ENCODE measurements at places on chromosomes 16 and 17.
A peak's percentile ranks its signal among the peaks of the same experiment; 100 is the strongest.

GRCh38 chr16:4574919-4575705 lies 19.0 kb downstream of the C16orf96 start:
- peak; percentile 5 for DNase-seq

DNA sequence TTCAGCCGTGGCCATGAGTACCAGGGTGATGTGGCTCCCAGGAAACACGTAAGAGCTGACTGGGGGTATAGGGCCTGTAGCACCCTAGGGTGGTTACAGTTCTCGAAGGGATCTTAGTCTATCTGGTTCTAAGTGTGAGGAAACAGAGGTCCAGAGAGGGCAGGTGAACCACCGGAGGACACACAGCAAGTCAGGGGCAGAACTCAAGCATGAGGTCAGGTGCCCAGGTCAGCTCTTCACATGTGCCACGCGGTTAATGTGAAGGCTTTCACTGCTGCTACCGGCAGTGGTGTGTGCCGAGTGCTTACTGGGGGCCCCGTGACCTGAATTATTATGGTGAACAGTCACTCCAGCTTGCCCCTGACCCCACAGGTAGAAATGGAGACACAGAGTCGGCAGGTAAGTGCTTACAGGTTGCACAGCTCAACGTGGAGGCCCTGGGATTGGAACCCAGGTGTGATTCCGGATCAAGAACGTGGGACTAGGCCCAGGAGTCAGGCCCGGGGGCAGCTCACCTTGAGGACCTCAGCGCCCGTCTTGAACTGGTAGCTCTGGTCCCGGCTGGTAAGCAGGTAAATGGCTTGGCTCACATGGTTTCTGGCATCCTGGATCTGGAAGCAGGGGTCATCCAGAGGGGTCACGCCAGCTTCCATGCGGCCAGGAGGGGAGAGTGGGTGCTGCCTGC lies 3.1 kb downstream of the ROGDI start:
- DNase-seq, result no peak

GRCh38 chr17:77200711-77201110 lies 59.9 kb downstream of the SEC14L1 start:
- DNase-seq, result no peak

GRCh38 chr16:66397736-66398433 lies 29.2 kb upstream of the BEAN1 start:
- DNase-seq, result no peak

DNA sequence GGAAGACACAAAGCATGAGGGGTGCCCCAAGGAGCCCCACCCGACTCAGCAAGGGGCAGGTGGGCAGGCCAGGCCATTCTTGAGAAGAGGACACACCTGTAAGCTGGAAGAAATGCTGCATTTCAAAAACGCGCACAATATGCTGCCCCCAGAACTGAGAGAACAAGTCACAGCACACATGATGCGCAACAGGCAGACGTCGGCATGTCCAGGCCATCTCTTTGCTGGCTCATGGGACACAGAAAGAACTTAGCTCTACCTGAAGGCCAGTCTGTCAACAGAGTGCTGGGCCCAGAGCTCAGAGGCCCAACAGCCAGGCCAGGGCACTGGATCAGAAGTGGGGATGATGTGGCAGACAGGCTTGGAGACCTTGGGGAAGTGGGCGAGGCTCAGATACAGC lies 18.0 kb downstream of the KIFC3 start:
- DNase-seq, result no peak

- peak; percentile 40 for DNase-seq
These were observed 4.8 kb downstream of the GAA start for GRCh38 chr17:80106176-80106575.

GRCh38 chr16:53752560-53752959 lies 48.6 kb downstream of the FTO start:
- DNase-seq, result no peak

GRCh38 chr16:88355389-88356123 lies 27.2 kb upstream of the ZNF469 start:
- DNase-seq, result no peak

DNA sequence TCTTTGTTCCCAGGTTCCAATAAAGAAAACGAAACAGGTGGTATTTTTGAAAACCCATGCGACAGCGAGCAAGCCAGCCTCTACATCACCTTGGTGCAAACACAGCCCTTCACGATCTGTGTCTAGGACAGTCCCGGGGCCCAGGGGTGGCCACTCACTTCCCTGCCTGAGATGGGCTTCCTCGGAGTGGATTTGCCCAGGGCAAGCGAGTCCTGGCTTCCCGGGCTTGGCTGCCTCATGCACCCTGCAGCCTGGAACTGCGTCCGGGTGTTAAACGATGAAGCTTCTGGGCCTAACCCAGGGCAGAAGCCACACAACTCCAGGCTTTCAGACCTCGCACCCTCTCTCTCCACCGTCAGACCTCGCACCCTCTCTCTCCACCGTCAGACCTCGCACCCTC lies 66.0 kb downstream of the RPH3AL start:
- no peak for DNase-seq

- DNase-seq, result no peak
These were observed 2.0 kb upstream of the TTYH2 start for GRCh38 chr17:74211141-74211911.

DNA sequence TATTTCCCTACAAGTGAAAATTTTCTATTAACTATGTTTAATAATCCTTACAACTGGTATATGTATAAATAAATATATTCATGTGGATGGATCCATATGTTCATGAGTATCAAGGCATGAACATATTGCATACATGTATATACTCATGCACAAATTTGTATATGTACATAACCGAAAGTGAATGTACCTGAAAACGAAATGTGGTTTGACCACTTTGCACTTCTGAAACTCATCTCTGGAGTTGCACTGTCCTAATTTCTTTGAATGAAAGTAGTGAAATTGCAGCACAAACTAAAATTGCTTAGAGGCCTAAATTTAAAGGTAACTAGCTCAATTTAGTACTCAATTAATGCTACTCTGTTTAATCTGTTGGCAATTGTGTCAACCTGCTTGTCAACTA lies 27.4 kb upstream of the GNAO1 start:
- no peak for DNase-seq

DNA sequence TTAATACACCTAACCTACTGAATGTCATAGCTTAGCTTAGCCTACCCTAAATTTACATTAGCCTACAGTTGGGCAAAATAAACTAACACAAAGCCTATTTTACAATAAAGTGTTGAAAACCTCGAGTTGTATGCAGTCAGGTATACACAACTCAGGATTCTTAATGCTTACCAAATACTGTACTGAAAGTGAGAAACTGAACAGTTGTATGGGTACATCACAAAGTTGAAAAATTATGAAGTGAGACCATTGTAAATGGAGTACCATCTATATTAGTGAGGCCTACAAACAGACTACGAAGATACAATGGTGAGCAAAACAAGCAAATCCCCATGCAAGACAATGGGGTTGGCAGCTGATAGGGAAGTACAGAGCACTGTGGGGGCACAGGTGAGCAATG lies 79.7 kb downstream of the VAT1L start:
- DNase-seq, result no peak

- DNase-seq, result no peak
These were observed 13.8 kb upstream of the WFIKKN1 start for GRCh38 chr16:616733-617586.

DNA sequence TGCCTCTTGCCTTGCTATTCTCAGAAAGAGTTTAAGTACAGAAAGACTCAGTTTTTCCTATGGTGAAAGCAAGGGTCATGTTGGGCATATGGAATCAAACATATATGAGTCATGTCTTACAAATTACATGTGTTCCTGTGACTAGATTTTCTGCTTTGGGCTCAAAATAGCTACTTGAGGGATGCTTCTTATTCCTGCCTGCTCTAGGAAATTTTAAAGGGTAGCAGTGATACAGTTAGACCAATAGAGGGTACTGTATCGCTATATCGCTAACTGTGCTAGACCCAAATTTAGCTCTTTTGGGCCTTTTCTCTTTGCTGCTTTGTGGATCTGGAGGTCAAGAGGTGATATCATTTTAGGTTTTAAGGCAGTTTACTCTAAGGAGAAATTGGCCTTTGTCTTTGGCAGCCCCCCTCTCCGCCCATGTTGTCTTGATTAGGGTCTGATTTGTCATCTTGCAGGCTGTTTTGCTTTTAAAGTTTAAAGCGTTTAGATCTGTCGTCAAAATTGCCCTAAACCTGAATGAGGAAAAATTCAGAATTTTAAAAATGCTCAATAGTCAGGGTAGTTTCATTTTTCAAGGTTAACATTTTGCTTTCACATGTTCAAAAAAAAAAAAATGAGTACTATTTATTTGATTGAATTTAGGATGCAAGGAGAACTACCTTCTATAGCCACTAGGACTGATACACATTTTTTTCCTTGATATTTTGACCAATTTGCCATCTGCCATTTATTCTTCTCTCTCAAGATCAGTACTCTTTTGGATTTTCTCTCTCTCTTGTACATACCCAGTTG lies 8.8 kb downstream of the NFATC3 start:
- peak; percentile 51 for DNase-seq

GRCh38 chr16:73426433-73427160 lies 378.7 kb upstream of the ZFHX3 start:
- no peak for DNase-seq

DNA sequence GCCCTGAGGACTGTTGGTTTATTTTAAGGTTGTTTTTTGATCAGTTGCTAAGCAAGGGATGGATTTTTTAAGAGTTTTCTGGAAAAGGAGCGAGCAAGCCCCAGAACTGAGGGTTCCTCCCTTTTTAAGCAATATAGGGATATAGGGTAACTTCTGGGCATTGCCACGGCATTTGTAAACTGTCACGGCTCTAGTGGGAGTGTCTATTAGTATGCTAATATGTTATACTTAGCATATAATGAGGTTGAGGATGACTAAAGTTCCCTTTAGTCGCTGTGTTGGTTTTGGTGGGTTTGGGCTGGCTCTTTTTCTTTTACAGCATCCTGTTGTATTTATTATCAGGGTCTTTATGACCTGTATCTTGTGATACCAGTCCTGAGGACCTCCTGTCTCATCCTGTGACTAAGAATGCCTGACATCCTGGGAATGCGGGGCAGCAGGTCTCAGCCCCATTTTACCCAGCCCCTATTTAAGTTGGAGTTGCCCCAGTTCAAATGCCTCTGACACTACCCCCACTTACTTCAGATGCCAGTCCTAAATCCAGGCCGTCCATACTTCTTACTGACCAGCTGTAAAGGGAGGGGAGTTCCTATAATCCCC lies 59.4 kb downstream of the MFSD11 start:
- no peak for DNase-seq

DNA sequence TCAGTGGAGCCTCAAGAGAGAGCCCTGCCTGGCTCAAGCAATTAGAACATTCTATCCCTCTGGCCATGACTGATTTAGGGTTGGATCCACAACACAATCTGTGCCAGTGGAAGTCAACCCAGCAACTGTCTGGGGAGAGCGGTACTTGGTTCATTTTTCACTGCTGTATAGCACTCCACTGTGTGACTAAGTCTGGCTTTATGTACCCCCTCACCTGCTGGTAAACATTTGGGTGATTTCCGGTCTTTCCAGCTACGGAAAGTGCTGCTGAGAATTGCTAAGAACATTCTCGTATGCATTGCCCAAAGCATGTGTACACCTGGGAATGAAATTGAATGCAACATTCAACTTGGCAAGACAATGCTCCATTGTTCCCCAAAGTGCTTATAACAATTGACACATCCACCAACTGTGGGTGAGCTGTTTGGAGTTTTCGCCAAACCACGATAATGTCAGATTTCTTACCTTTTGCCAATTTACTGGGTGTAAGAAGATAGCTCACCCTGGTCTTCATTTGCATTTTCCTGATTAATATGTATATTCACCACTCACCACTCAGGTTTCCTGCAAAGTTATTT lies 63.5 kb upstream of the MED9 start:
- no peak for DNase-seq
